ENCODE measurements at places on chromosomes 5 and 9. TPM values are rescaled to one million over a fixed set of nuclear protein-coding genes. Genes with fewer than 3 reads are reported as not detected.
A peak's percentile ranks its signal among the peaks of the same experiment; 100 is the strongest.

- H3K36me3 ChIP-seq: no peaks in the 10 kb centered on the region
- H3K27ac ChIP-seq: no peak overlapping the region
- H3K4me3 ChIP-seq: no peak overlapping the region
- DNase-seq: no peak
- no peaks in the 10 kb centered on the region for H3K27me3 ChIP-seq
These were observed 2.9 kb upstream of the RNF130 start for GRCh38 chr5:180074462-180074861.

GRCh38 chr9:131491001-131491710, 11.6 kb upstream of the POMT1 start:
- H3K36me3 ChIP-seq: no peaks in the 10 kb centered on the region
- no peak for DNase-seq
- no peaks in the 10 kb centered on the region for H3K4me1 ChIP-seq
- no peaks in the 10 kb centered on the region for H3K27me3 ChIP-seq
- H3K27ac ChIP-seq: no peak overlapping the region

DNA sequence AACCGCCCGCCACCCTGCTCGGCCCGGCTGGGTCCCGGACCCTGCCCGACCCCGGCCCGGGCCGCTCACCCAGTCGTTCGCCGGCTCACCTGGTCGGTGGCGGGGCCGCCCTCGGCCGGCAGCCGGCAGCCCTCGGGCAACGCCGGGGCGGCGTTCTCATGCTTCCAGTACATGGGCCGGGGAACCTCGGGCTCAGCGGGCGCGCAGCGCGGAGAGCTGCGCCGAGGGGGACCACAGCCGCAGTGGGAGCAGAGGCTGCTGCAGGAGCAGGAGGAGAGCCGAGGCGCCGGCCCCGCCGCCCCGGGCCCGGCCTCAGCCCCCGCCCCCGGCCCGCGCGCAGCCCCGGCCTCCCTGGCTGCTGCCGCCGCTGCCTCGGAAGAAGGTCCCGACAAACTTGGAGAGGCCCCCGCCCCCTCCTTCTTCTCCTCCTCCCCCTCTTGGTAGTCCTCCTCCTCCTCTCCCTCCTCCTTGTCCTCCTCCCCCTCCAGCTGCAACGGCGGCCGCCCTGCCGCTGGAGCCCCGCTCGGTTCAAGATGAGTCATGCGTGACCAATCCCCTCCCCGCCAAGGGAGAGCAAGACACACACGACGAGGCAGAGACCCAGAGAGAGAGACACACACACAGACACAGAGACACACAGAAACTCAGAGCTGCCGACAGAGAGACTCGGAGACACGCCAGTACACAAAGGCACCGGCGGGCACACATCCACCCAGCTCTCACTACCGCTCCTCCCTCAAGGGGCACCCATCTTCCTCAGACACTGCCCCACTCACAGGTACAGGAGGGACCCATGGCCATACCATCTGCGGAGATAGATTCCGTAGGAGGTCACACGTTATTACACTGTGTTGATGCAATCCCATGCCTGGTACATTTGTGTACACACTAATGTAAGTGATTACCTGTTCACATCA, at the start of gene LHX6:
Gene LHX6, minus strand, starts transcription at position 390 of the 917 bp plus-strand sequence. Its CDS starts 217 bp downstream, at position 173.
- H3K4me3 ChIP-seq: peak within 1 kb of the TSS; percentile 31
- H3K36me3 ChIP-seq: no peaks in the 10 kb centered on the region
- no peaks in the 10 kb centered on the region for H3K4me1 ChIP-seq
- H3K27me3 ChIP-seq: no peaks in the 10 kb centered on the region
- no peak for DNase-seq

- no peak overlapping the region for H3K27ac ChIP-seq
- DNase-seq: no peak
- no peak overlapping the region for H3K4me3 ChIP-seq
- no peaks in the 10 kb centered on the region for H3K27me3 ChIP-seq
- peaks cover 5% of the 10 kb centered on the region for H3K4me1 ChIP-seq
These were observed 32.1 kb downstream of the SNX24 start for GRCh38 chr5:122877518-122877917.

- H3K27me3 ChIP-seq: no peaks in the 10 kb centered on the region
- H3K4me3 ChIP-seq: no peak overlapping the region
- DNase-seq: no peak
- H3K27ac ChIP-seq: no peak overlapping the region
- peaks cover 4% of the 10 kb centered on the region for H3K4me1 ChIP-seq
These were observed 202.1 kb downstream of the FBXL7 start for GRCh38 chr5:15702102-15702501.

DNA sequence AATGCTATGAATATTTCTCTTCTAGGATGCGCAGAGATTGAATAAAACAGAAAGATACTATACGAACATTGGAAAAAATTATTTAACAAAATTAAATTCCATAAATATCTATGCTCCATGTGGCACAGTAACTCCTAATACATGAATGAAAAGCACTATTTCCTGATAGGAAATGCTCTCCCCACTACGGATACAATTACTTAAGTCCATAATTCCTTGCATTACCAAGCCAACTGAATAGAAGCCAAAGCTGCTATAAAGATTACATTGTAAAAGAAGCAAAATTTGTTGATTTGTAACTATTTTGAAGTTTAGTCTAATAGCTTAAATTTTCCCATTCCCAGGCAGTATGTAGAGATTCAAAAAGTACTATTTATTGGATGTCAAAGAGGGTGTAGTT, 61.8 kb upstream of the SNX2 start:
- no peak overlapping the region for H3K4me3 ChIP-seq
- H3K36me3 ChIP-seq: no peaks in the 10 kb centered on the region
- no peaks in the 10 kb centered on the region for H3K4me1 ChIP-seq
- H3K27me3 ChIP-seq: no peaks in the 10 kb centered on the region
- H3K27ac ChIP-seq: no peak overlapping the region
- DNase-seq: no peak

DNA sequence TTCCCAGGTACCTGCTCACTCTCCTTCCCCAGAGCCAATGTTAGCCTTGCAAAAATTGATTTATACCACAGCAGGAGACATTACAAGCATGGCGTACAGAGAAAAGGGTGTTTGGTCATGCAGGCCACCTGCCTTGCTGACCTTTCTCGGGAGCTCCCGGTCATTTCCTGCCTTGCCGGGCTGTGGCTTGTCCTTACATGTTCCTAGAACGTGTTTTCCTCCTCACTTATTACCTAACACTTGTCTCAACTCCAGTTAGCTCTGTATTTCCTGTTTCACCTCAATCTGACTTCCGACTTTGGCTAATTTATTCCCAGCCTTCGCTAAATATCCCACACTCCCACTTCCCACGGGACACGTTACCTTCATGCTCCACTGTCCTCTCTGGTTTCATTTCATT, 282.5 kb downstream of the ICE1 start:
- no peaks in the 10 kb centered on the region for H3K36me3 ChIP-seq
- no peaks in the 10 kb centered on the region for H3K27me3 ChIP-seq
- no peak for DNase-seq

The RFESD gene
- 3.3 TPM for total RNA-seq

GRCh38 chr5:34858790-34859189, 19.8 kb downstream of the TTC23L start:
- H3K27me3 ChIP-seq: no peaks in the 10 kb centered on the region
- no peak overlapping the region for H3K27ac ChIP-seq
- no peak for DNase-seq
- H3K4me1 ChIP-seq: no peaks in the 10 kb centered on the region

- H3K27me3 ChIP-seq: no peaks in the 10 kb centered on the region
- H3K27ac ChIP-seq: no peak overlapping the region
- H3K4me1 ChIP-seq: no peaks in the 10 kb centered on the region
These were observed 4.2 kb upstream of the NFIL3 start for GRCh38 chr9:91427873-91428272.

DNA sequence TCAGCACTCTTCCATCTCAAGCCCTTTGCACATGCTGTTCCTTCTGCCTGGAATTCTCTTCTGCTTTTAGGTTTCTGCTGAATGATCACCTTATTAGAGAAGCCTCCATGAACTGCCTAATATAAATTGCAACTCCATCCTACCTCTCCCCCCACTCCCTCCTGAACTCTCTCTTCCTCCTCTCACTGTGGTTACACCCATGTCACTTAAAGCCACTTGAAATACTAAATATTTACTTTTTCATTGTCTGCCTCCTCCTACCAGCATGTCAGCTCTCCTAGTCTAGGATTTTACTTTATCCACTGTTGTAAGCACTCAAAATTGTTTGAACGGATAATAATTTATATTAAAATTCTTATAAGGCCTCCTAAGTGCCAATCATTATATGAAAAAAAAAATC, 43.8 kb downstream of the ACTL7B start:
- no peak overlapping the region for H3K4me3 ChIP-seq
- no peaks in the 10 kb centered on the region for H3K4me1 ChIP-seq
- no peak overlapping the region for H3K27ac ChIP-seq
- H3K27me3 ChIP-seq: no peaks in the 10 kb centered on the region
- H3K36me3 ChIP-seq: no peaks in the 10 kb centered on the region
- no peak for DNase-seq

DNA sequence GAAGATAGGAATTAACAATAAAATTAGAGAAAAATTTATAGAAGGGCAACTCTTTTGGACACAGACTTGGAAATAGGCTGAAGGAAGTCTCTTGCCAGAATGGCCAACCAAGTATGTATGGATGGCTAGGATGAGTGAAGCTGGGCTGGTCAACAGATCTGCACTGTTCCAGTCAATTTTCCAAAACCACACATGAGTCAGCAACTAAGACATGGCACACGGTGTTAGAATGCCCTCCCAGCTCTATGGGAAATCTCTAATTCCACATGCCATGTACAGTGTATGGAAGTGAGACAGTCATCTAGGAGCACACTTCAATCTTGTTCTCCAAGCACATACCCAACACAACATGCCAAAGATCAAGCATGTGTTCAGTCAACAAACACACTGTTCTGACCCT, 129.6 kb downstream of the GLIS3 start:
- peaks cover 3% of the 10 kb centered on the region for H3K4me1 ChIP-seq
- no peaks in the 10 kb centered on the region for H3K27me3 ChIP-seq
- H3K36me3 ChIP-seq: no peaks in the 10 kb centered on the region
- no peak for DNase-seq

GRCh38 chr5:16431490-16431889, 34.1 kb downstream of the ZNF622 start:
- H3K27ac ChIP-seq: no peak overlapping the region
- no peak overlapping the region for H3K4me3 ChIP-seq
- no peaks in the 10 kb centered on the region for H3K27me3 ChIP-seq
- no peaks in the 10 kb centered on the region for H3K36me3 ChIP-seq
- no peak for DNase-seq

GRCh38 chr5:103375350-103375749, 116.8 kb downstream of the MACIR start:
- H3K27ac ChIP-seq: no peak overlapping the region
- no peak for DNase-seq
- H3K4me1 ChIP-seq: no peaks in the 10 kb centered on the region
- no peak overlapping the region for H3K4me3 ChIP-seq
- no peaks in the 10 kb centered on the region for H3K36me3 ChIP-seq

The PIP5KL1 gene
- 1.1 TPM for total RNA-seq

DNA sequence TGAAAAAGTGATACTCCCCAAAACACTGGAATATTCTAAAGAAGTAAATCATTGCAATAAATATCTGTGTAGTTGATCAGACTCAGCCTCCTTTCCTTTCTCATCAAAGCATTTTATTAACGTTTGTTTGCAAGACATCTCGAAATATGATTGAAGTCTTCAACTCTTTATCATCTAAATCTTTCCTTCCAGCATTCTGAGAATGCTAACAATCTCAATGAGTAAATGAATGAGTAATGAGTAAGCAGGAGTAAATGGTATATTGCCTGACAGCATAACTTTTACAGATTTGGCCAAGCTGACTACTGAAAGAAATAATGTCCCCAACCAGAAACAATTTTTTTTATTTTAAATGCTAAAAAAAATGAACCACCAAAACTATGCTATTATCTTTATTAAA, 157.1 kb downstream of the SLCO4C1 start:
- H3K27me3 ChIP-seq: no peaks in the 10 kb centered on the region
- no peaks in the 10 kb centered on the region for H3K36me3 ChIP-seq
- H3K4me3 ChIP-seq: no peak overlapping the region
- no peaks in the 10 kb centered on the region for H3K4me1 ChIP-seq
- no peak for DNase-seq

GRCh38 chr9:130843049-130843908, 8.2 kb downstream of the ABL1 start:
- no peak overlapping the region for H3K4me3 ChIP-seq
- H3K27ac ChIP-seq: no peak overlapping the region
- no peak for DNase-seq
- no peaks in the 10 kb centered on the region for H3K36me3 ChIP-seq
- H3K4me1 ChIP-seq: peaks cover 32% of the 10 kb centered on the region

DNA sequence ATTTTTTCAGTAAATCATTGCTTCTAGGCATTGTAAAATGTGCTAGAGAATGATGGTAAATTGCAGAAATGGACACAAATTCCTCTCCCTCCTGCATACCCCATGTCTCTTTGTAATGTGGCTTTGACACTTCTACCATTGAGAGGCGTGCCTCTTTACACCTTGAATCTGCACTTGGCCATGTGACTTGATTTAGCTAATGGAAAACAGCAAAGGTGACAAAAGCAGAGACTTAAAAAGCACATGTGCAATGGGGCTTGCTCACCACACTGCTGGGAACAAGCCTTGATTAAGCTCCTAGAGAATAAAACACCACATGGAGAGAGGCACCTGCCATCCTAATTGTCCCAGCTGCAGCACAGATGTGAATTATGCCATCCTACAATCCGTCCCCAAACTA, 69.9 kb upstream of the NAA35 start:
- H3K4me3 ChIP-seq: no peak overlapping the region
- H3K4me1 ChIP-seq: no peaks in the 10 kb centered on the region
- H3K27ac ChIP-seq: no peak overlapping the region
- DNase-seq: no peak
- no peaks in the 10 kb centered on the region for H3K27me3 ChIP-seq

The SLC28A3 gene
- 9.0 TPM for total RNA-seq

DNA sequence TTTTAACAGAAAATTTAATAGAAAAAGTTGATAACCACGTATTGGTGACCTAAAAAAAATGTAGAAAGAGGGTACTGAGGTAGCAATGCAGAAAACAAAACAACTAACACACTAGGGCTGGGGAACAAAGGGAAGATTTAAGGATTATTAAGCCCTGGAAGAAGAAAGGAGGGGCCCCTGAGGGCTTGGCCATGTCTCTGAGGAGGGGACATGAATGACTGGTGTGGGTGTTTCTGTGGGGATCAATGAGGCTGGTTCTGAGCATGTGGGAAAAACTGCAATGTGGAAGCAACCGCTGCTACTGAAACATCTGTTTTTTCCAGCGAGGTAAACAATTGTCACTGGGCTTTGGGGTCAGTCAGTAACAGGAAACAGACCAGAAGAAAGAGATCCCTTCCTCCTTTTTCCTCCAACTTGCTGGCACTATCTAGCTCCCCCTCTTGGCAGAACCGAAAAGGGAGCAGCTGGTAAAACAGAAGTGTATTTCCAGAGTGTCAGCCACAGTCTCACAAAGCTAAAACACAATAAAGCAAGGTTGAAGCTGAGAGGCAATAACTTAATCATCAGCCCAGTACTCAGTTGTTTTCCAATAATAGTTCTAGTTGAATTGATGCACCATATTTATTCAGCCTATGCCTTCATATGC, 48.3 kb downstream of the ATPSCKMT start:
- no peak overlapping the region for H3K27ac ChIP-seq
- no peak for DNase-seq
- no peaks in the 10 kb centered on the region for H3K4me1 ChIP-seq
- no peak overlapping the region for H3K4me3 ChIP-seq
